Chondrocyte (in vitro differentiated cells): ENCODE measurements at places on chromosomes 16 and 17. TPM values are rescaled to one million over a fixed set of nuclear protein-coding genes. Genes with fewer than 3 reads are reported as not detected.

Gene CBFA2T3
- total RNA-seq = 0.23 TPM in 1 of 3 replicates, not detected in the others

DNA sequence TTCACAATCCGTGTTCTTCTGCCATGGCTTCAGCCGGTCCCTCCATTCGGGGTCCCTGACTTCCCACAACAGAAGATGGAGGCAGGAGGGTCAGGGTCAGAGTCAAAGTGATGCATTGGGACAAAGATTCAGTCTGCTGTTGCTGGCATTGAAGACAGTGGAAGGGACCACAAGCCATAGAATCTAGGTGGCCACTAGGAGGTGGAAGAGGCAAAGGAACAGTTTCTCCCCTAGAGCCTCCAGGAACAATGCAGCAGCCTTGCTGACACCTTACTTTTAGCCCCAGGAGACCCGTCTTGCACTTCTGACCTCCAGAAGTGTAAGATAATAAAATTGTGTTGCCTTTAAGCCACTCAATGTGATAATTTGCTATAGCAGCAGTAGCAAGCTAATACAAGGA lies 55.9 kb downstream of the MFSD11 start:
- H3K36me3 ChIP-seq = peaks cover 2% of the 10 kb centered on the region
- H3K4me3 ChIP-seq = no peak overlapping the region
- no peak overlapping the region for H3K27ac ChIP-seq
- H3K4me1 ChIP-seq = peaks cover 16% of the 10 kb centered on the region
- no peaks in the 10 kb centered on the region for H3K27me3 ChIP-seq

DNA sequence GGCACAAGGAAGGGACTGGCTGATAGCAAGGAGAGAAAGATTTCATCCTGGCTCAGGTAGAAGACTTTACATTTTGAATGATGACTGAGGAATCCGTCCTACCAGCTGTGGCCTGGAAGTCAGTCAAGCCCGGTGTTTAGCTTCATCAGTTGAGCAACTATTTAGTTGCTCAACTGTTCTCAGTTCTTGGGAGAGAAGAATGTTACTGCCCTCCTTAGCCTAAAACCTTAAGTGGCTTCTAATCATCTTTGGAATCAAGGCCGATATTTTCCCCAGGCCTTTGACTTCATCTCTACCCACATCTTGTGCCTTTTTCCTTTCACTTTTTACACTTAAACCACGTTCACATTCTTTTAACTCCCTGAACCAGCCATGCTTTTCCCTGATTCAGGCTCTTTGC lies 17.3 kb upstream of the RBL2 start:
- H3K36me3 ChIP-seq = no peaks in the 10 kb centered on the region
- no peak overlapping the region for H3K4me3 ChIP-seq
- no peak overlapping the region for H3K27ac ChIP-seq
- H3K27me3 ChIP-seq = peaks cover 12% of the 10 kb centered on the region
- no peaks in the 10 kb centered on the region for H3K4me1 ChIP-seq

- H3K27ac ChIP-seq = no peak overlapping the region
- peaks cover 2% of the 10 kb centered on the region for H3K36me3 ChIP-seq
- H3K4me1 ChIP-seq = peaks cover 6% of the 10 kb centered on the region
- no peaks in the 10 kb centered on the region for H3K27me3 ChIP-seq
- no peak overlapping the region for H3K4me3 ChIP-seq
- no peak for DNase-seq
These were observed 35.4 kb downstream of the TBCD start for GRCh38 chr17:82787081-82787848.

- peaks cover 3% of the 10 kb centered on the region for H3K36me3 ChIP-seq
- no peak overlapping the region for H3K27ac ChIP-seq
- no peak overlapping the region for H3K4me3 ChIP-seq
- no peaks in the 10 kb centered on the region for H3K27me3 ChIP-seq
These were observed 95.1 kb downstream of the PRKCA start for GRCh38 chr17:66397486-66397885.
